Activated T-helper 1 cell treated with anti-CD3 and anti-CD28 coated beads, Interleukin-12 subunit alpha, Interleukin-12 subunit beta, Interleukin-2, Interleukin-4 antibody, amounts not matched to agents 30 ng/mL and 10 ng/mL and 1 ng/mL, durations not matched to agents 14 hours and 24 hours and 36 hours (primary cell): ENCODE measurements at places on chromosomes 16 and 17. TPM values are rescaled to one million over a fixed set of nuclear protein-coding genes. Genes with fewer than 3 reads are reported as not detected.

The PRKCB gene
- 100 and 109 TPM in 2 replicates for total RNA-seq

- H3K27ac ChIP-seq = no peak overlapping the region
- peaks cover 14% of the 10 kb centered on the region for H3K36me3 ChIP-seq
- no peak overlapping the region for H3K4me3 ChIP-seq
Measured at GRCh38 chr17:80640366-80641084, 95.9 kb downstream of the RPTOR start.

GRCh38 chr16:1556254-1556653, 22.8 kb downstream of the TMEM204 start:
- H3K27ac ChIP-seq = no peak overlapping the region
- no peak overlapping the region for H3K4me3 ChIP-seq
- H3K36me3 ChIP-seq = peaks cover 8% of the 10 kb centered on the region
- peaks cover 12% of the 10 kb centered on the region for H3K4me1 ChIP-seq

GRCh38 chr17:49338883-49339282, 23.2 kb downstream of the ZNF652 start:
- H3K4me1 ChIP-seq = peaks cover 48% of the 10 kb centered on the region
- peaks cover 1% of the 10 kb centered on the region for H3K36me3 ChIP-seq
- H3K27me3 ChIP-seq = peaks cover 2% of the 10 kb centered on the region
- DNase-seq = no peak

DNA sequence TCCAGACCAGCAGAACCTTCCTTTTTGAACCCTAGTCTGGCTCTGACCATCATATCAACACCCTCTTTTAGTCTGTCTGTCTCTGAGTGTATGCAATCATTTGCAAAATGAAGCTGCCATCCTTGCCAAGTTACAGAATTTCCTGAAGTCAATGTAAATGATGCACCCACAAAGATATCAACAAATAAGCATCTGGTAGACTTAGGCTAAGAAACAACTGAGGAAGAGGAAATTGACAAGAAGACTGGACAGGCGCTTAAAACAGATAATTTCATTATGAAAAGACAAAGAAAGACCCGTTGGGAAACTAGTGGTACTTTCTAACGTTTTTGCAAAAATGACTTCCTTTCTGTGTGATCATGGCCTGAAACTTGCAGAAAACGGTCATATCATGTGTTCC, 24.7 kb upstream of the CIITA start:
- H3K4me3 ChIP-seq = no peak overlapping the region
- H3K4me1 ChIP-seq = peaks cover 15% of the 10 kb centered on the region
- no peak overlapping the region for H3K27ac ChIP-seq
- peaks cover 2% of the 10 kb centered on the region for H3K27me3 ChIP-seq
- H3K36me3 ChIP-seq = no peaks in the 10 kb centered on the region

The ORC6 gene
- 68.2 and 69.1 TPM in 2 replicates for total RNA-seq

- H3K4me3 ChIP-seq = no peak overlapping the region
- no peak for DNase-seq
- no peaks in the 10 kb centered on the region for H3K27me3 ChIP-seq
- no peak overlapping the region for H3K27ac ChIP-seq
- H3K4me1 ChIP-seq = no peaks in the 10 kb centered on the region
- no peaks in the 10 kb centered on the region for H3K36me3 ChIP-seq
Measured at GRCh38 chr16:60907645-60908044, 1128.6 kb downstream of the CDH8 start.

The MEFV gene
- not detected in 2 replicates for total RNA-seq
